ENCODE measurements at places on chromosomes 7 and 10. TPM values are rescaled to one million over a fixed set of nuclear protein-coding genes. Genes with fewer than 3 reads are reported as not detected.
A peak's percentile ranks its signal among the peaks of the same experiment; 100 is the strongest.

LRWD1 gene
- 30.6 TPM for total RNA-seq

CADPS2 gene
- 22.4 TPM for total RNA-seq

SLC13A1 gene
- total RNA-seq: not detected

EMX2 gene
- total RNA-seq: not detected

GRCh38 chr10:48459270-48460150 is 145.4 kb downstream of the ARHGAP22 start:
- no peak for DNase-seq

- peak; percentile 80 for DNase-seq
These were observed 59.3 kb upstream of the IL6 start for GRCh38 chr7:22667562-22668239.

GRCh38 chr10:58807629-58808022 is 295.0 kb downstream of the BICC1 start:
- DNase-seq: no peak

- DNase-seq: no peak
These were observed 1174.9 kb upstream of the AUTS2 start for GRCh38 chr7:68423356-68423755.

DNA sequence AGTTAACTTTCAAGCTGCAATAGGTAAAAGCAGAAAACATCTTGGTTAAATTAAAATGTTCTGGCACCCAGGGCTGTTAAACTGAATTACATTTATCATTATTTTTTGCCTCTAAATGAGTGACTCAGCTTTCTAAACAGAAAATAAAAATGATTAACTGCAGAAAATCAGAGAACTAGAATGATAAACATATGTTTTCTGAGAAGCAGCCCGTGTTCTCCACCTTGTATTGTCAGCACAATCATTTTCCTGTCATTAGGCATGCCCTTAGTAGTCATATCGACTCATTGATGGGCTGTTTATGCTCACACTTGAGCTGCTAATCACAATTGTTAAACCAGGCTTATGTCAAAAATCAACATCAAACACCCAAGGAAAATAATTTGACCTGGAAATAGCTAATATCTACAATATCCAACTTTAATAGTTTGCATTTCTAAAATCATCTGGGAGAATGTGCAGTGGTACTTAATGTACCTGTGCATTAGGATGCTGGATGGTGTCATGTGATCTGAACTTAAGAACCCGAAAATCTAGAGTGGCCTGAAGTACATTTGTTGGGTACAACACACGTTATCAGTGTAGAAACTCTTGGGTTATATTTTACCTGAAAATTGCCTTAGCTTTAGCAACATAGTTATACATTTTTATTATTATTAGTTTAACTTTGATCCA is 2.3 kb downstream of the MDFIC start:
- no peak for DNase-seq

- no peak for DNase-seq
These were observed 45.5 kb upstream of the GPAM start for GRCh38 chr10:112229096-112229495.

- DNase-seq: no peak
These were observed 9.5 kb downstream of the GLI3 start for GRCh38 chr7:42227541-42227935.

Measured in H4 (cell line).